ENCODE measurements at places on chromosomes 2 and 18. TPM values are rescaled to one million over a fixed set of nuclear protein-coding genes. Genes with fewer than 3 reads are reported as not detected.

Gene RNPEPL1
- total RNA-seq, result 54.8 TPM

Gene SNTG2
- total RNA-seq, result not detected

Gene BMP10
- total RNA-seq, result not detected

Gene SLC8A1
- 76.4 TPM for total RNA-seq

DNA sequence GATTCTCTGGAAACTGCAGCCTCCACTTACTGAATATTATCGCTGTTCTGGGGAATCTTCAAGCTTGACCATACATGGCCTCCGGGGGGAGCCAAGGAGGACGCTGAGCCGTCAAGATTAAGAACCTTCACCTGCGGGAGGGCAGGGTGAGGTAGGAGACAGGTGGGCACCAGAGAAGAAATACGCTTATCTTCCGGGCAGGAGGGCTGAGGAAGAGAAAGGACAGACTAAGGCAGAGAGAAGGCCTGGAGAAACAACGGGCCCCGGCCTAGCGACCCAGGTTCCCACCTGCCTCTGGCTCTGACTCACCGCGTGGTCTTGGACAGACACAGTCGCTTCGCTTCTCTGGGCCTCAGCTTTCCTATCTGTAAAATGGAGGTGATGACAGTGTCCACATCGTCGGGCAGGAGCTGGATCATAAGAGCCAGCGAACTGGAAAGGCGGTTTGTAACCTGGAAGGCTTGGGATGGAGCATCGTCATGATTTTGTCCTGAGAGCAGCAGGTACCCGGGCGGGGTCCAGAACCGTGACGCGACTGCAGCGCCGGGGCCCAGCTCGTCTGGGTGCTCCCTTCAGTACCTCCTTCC, 659 bp downstream of the ZNF142 start:
- DNase-seq, result peak; percentile 15

GRCh38 chr2:126809340-126809739, 89.3 kb upstream of the TEX51 start:
- DNase-seq, result no peak

GRCh38 chr2:6215053-6215452, 522.9 kb downstream of the SOX11 start:
- no peak for DNase-seq

DNA sequence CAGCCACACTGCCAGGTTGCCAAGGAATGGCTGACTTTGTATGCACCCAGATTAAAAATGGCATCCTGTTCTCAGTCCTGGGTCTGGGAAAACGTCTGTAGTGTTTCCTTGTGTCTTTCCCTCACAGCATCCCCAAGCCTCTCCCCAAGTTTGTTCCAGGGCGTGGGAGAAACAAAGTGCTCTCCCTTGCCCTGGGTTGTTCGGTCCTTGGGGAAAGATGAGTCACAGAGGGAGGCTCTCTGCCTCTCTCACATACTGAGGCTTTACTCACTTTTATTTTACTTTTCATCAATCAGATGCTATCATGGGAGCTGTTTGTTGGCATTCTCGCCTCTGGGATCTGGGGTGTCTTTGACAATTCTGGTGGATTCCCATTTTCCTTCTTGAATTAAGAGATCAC, 492.3 kb downstream of the XIRP2 start:
- no peak for DNase-seq
